ENCODE measurements at places on chromosomes 1 and 21.

- DNase-seq = no peak
Measured at GRCh38 chr1:157042846-157043245, 2.7 kb downstream of the ARHGEF11 start.

DNA sequence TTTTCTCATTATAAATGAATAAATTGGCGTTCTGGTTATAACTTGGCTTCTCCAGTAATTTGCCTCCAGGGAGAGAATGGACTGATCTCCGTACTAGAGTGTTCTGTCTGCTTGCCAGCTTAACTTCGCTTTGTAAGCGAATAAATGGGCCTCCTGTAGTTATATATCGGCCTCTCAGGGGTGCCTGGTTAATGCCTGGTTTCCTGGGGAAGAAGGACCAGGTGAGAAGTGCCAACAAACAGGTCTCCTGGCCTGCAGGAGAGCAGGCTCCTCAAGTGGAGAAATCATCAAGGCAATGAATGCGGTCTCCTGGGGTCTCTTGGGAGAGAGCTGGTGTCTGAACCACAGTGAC, 107.4 kb upstream of the SERBP1 start:
- DNase-seq = no peak

DNA sequence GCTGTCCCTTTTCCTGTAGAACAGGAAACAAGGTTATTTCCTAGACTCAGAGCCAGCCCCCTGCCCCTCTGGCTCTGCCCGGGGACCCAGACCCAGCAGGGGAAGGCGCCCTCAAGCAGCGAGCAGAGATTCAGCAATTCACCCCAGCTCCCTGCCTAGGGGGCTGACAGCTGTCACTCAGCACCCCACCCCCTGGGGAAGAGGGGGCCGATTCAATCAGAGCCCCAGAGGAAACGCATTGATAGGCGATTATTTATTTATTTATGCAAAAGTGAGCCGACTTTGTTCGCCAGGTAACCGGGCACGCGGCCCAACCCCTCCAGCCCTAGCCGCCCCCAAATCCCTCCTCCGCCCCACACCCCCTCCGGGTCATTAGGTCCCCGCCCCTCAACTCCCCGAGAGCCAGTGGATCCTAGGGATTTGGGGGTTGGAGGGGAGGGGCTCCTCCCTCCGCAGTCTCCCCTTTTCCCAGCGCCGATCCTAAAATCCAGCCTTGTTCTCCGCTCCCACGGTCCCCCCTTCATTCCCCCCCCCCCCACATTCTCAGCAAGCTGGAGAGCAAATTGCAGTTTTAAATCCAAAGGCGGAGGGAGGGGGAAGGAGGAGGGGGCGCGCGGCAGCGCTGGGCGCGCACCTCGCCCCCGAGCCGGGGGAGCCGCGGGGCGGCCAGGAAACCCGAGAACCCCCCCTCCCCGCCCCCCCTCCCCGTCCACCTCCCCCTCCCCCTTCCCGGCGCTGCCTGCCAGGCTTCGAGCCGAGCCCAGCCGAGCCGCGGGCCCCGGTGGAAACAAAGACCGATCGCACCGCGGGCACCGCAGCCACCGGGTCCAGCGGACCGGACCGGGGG, 1.3 kb downstream of the AHDC1 start:
- DNase-seq = peak; percentile 29

GRCh38 chr1:195618287-195618686, 990.0 kb downstream of the KCNT2 start:
- no peak for DNase-seq

GRCh38 chr1:157916887-157917570, 75.4 kb upstream of the CD5L start:
- DNase-seq = no peak

DNA sequence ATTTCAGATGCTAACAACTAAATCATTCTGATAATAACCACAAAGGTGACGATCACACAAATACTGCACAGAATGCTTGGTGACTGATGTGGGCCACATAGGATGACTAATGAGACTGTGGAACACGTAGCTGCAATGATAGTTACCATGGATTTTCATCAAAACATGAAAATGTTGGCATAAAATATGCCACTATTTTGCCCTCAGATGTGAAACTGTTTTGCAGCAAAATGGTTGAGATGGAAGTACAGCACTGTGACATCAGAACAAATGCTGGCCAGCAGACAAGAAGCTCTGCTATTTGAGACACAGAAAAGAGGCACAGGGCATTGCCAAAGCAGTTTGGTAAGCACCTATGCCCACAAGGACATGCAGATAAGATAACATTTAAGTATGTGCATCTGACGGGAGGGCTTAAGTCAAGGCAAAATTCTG, 83.8 kb downstream of the NIBAN1 start:
- no peak for DNase-seq

GRCh38 chr1:183375381-183375780, 42.8 kb downstream of the NMNAT2 start:
- no peak for DNase-seq

- DNase-seq = peak; percentile 28
Measured at GRCh38 chr1:112395256-112395820, 676 bp upstream of the CTTNBP2NL start.

- no peak for DNase-seq
Measured at GRCh38 chr1:164635059-164635802, 76.2 kb downstream of the PBX1 start.

GRCh38 chr1:42368096-42368795, 12.3 kb upstream of the RIMKLA start:
- DNase-seq = no peak

DNA sequence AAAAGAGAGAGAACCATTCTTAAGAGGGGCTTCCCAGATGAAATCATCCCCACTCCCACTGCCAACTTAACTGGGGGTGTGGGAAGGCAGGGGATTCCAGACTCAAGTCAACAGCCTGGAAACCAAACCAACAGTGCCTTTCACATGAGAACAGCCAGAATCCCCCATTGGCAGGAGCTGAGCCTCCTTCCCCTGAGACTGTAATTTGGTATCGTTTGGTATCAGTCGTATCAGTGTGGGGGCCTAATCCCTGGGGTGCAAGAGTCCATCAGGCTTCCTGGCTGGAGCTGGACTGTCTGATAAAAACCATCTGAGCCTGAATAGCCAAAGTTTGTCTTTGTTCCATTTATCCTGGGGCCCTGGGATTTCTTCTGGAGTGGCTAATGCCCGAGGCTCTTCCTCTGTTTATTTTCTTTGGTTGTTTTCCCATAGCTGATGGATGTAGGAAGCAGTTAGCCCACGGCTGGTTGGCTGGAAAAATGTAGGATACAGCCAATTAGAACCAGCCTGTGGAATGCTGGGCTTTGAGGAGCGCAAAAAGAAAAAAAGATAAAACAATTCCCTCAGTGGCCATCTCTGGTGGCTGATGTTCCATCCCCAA, 84.6 kb downstream of the LAMC2 start:
- peak; percentile 92 for DNase-seq

DNA sequence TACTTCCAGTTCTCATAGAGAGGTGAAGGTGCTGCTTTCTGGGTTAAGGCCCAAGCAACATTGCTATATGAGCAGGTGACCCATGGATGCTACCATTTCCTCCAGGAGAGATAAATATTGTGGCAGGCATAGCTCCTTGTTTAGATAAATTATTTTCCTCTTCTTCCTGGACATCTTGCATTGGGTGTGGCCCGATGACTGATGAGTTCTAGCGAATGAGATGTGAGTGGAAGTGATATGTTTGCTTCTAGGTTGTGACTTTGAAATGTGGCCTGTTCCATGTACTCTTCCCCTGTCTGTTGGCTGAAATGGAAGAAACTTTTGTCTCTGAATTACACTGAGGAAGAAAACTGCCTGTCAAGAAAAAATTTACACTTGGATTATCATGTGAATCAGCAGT, 101.7 kb upstream of the FMN2 start:
- no peak for DNase-seq

DNA sequence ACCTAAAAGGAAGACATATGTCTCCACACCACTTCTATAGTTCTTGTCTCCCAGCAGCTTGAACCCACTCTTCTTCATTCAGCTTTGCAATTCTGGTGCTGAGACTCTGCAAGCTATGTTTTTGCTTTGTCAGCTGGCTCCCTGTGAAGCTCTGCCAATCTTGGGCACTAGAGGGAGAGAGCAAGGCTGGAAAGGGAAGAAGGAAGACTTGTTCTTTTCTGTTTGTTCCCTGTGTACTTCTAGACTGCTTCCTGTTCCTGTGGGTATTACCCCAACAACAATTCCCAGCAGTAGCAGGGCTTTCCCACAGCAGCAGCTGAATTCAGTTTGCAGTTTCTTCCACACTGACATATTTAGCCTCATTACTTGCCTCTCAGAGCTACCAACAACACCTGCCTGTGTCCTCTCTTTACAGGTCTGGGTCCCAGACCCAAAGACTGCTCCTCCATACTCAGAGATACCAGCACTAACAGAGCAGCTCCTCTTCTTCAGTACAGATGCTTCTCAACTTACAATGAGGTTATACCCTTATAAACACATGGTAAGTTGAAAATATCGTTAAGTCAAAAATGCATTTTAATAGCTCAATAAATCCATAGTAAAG, 275.2 kb upstream of the NEGR1 start:
- DNase-seq = peak; percentile 55

GRCh38 chr1:234230414-234230862, 142.8 kb upstream of the COA6 start:
- no peak for DNase-seq

GRCh38 chr21:46097336-46098293, at the start of gene COL6A2:
Gene COL6A2 (plus strand): TSS chr21:46098112.
- no peak for DNase-seq

GRCh38 chr1:108011295-108011694, 46.3 kb upstream of the VAV3 start:
- no peak for DNase-seq
